Stimulated activated naive CD8-positive, alpha-beta T cell treated with anti-CD3 and anti-CD28 coated beads, Interleukin-15, Interleukin-2, amounts not matched to agents 100 U/mL and 50 U/mL, for 24 hours (primary cell): ENCODE measurements at places on chromosomes 13 and 19.
A peak's percentile ranks its signal among the peaks of the same experiment; 100 is the strongest.

GRCh38 chr19:13691569-13692435 lies 72.5 kb upstream of the MRI1 start:
- DNase-seq, result no peak

DNA sequence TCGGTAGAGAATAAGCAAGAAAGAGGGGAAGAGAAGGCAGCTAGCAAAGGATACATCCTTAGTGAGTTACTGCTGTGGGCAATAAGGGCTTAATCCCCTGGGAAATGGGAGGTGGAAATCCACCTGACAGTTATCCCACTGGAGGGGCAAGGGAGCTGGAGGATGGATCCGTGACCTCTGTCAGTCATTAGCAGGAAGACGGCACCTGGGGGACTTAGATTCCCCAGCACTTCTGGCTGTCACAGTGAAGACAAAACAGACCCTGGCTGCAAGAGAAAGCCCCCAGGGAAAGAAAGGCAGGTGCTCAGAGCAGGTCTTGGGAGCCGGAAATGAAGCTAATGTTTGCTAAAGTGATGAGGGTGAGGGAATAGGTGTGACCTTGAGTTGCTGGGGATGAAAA lies 70.4 kb upstream of the MRI1 start:
- DNase-seq, result no peak

- no peak for DNase-seq
Measured at GRCh38 chr13:42812316-42812715, 30.9 kb downstream of the FAM216B start.

GRCh38 chr19:49165865-49166301 lies 8.3 kb downstream of the TRPM4 start:
- no peak for DNase-seq

DNA sequence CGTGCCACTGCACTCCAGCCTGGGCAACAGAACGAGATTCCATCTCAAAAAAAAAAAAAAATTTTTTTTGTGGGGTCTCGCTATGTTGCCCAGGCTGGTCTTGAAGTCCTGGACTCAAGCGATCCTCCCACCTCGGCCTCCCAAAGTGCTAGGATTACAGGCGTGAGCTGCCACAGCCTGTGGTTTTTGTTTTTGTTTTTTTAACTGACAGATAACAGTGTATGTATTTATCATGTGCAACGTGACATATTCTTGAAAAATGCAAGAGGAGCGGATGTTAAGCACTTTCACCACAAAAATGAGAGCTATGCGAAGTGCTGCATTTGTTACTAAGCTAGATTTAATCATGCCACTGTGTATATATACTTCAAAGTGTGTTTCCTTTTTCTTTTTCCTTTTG lies 49.0 kb downstream of the ARHGEF18 start:
- no peak for DNase-seq

DNA sequence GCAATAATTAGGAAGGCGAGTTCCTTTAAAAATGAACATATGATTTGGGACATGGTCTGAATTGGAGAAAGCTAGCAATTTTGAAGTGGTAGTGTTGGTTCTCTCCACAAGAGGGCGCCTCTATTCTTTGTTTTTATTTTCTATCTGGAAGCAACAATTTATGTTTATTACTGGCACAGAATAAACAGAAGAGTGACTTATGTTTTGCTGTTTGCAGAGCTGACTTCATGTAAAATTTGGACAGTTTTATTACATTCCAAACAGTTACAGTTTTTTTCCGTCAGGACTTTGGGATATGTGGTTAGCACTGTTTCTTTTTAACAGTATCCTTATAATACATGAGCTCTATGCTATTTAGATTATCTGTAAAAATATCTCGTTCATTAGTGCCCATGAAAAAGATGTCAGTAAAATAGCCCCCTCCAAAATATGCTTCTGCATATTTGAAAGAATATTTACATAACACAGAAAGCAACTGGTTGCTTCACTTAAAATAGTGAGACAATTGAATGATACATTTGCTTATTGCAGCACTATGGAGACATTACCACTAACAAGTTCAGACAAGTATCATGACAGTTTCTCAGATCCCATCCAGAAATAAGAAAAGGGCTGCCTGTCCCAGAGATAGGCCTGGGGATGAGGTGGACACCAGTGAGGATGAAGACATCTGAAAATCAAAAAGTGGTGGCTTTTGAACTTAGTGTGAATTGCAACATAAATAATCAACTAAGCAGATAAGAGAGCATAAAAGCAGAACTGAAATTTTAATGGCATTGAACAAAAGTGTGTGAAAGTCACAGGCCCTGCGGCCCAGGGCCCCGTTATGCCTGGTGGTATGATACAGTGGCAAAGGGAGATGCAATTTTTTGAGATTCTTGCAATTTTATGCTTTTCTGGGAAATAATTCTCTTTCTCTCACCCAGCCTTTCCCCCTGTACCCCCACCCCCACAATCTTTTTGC lies 32.3 kb upstream of the FGF9 start:
- peak; percentile 22 for DNase-seq

- DNase-seq, result peak; percentile 45
Measured at GRCh38 chr19:6593651-6594416, 2.9 kb upstream of the CD70 start.

- DNase-seq, result no peak
Measured at GRCh38 chr19:29596080-29596727, 9.9 kb upstream of the POP4 start.

GRCh38 chr19:45995715-45996385 lies 583 bp downstream of the CCDC61 start:
- no peak for DNase-seq

GRCh38 chr13:99663185-99663825 lies 162.0 kb downstream of the TM9SF2 start:
- no peak for DNase-seq

GRCh38 chr13:113171250-113172125 lies 13.0 kb downstream of the PROZ start:
- no peak for DNase-seq

- no peak for DNase-seq
Measured at GRCh38 chr13:50012396-50013169, 2.7 kb upstream of the KCNRG start.

GRCh38 chr13:29505511-29505910 lies 90.0 kb downstream of the SLC7A1 start:
- DNase-seq, result no peak
